ENCODE measurements at places on chromosomes 5 and 9.
A peak's percentile ranks its signal among the peaks of the same experiment; 100 is the strongest.

DNA sequence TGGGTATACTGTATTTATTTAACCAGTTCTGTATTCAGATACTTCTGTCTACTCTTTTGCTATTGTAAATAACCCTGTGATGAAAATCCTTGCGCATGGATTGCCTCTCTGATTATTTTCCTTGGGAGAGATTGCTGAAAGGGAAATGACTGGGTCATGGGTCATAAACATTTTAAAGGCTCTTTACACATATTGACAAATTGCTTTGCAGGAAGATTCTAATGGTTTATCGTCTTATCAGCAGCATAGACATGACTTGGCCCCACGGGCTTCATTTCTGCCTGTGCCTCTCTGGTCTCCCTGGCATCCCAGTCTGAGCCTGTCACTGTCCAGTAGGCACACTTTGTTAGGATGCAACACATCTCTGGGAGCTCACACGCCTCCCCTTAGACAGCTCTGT, 52.3 kb downstream of the RGS3 start:
- DNase-seq = no peak

- no peak for DNase-seq
Observed at GRCh38 chr9:134834957-134835419, 45.6 kb upstream of the FCN2 start.

DNA sequence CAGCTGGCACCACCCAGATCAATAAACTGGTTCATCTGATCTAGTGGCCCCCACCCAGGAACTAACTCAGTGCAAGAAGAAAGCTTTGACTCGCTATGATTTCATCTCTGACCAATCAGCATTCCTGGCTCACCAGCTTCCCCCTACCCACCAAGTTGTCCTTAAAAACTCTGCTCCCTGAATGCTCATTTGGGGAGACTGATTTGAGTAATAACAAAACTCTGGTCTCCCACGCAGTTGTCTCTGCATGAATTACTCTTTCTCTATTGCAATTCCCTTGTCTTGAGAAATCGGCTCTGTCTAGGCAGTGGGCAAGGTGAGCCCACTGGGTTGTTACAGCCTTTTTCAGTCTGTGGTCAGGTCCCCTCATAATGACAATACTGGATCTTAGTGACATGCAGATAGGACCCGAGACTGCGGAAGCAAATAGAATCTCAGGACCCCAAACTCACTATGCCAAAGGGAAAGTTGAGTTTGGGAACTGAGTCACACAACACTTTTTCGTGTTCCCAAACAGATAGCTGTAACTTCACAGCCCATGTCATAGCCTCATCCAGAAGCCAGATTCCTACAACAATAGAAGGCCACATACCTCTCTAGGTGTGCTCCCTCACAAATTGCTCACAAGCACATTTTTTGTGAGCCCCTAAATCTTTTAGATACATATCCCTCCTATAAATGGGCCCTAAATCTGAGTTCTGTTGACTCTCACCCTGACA, 175.2 kb upstream of the RAI14 start:
- peak; percentile 2 for DNase-seq

DNA sequence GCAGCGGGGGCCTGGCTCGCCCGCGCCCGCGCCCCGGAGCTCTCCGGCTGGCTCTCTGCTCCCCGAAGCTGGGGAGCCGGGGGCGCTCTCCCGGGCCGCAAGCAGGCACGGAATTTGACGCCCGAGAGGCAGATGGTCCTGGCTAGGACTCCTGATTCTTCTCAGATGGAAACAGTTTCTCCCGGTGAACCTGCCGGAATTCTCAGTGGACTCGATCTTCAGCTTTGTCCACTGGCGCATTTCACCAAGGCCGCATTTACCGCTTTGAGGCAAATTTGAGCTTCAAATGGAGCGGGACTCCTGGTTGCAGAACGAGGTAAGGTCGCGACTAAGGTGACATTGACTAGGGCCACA, 305.7 kb upstream of the KCNN2 start:
- no peak for DNase-seq

GRCh38 chr9:27496135-27496504, 28.0 kb upstream of the IFNK start:
- no peak for DNase-seq

DNA sequence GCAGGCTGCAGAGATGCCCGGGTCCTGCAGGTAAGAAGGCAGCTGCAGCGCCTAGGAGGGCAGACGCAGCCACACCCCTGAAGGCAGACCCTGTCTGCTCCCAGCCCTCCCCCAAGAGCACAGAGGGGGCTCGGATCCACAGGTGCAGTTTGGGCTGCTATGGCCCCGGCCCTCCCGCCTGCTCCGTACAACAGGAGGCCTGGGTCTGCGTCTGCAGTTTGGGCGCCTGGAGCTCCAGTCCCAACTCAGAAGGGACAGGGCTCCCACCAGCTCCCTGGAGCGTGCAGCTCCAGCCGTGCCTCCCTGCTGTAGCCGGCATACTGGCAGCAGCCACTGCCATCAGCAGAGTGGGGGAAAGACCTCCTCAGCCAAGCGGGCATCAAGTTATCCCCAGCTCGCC, 30.5 kb downstream of the BTNL9 start:
- no peak for DNase-seq

- no peak for DNase-seq
Observed at GRCh38 chr5:145962001-145962400, 25.6 kb downstream of the SH3RF2 start.

DNA sequence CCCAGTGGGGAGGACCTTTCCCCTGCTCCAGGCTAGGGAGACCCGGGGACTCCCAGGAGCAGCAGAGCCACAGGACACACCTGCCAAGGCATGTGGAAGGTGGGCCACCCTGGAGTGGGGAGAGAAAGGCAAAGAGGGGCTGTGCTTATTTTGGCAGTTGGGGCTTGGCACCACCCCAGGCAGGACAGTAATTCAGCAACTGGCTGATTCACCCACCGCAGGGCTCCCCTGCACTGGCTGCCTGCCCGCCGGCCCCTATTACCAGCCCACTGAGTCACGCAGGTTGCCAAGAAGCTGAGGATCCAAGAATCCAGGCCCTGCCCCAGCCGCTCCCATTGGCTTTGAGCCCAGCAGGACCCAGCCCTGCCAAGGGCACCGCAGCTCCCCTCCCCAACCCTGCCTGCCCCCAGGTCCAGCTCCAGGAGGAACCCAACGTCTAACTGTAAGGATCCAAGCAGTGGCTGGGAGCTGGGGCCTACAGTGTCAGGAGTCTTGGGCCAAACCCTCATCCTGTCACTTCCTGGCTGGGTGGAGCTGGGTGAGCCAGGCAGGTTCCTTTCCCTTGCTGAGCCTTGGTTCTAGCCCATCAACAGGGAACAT, 14.2 kb upstream of the RALGDS start:
- DNase-seq = no peak

DNA sequence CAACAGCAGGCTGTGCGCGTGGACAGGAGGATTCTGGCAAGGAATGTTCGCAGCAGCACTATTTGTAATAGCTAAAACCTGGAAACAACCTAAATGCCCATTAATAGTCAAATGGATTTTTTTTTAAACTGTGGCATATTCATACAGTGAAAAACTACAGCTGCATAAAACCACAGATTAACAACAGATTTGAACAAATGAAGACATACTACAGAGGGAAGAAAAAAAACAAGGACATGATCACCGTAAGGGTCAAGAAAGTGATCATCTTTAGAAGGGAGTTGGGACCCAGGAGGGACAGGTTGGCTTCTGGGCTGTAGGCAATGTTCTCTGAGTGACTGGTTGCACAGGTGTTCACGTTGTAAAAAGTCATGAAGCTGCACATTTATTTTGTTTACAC, 1.2 kb upstream of the TMOD1 start:
- DNase-seq = no peak

GRCh38 chr5:4804691-4805360, 335.3 kb upstream of the ADAMTS16 start:
- no peak for DNase-seq

DNA sequence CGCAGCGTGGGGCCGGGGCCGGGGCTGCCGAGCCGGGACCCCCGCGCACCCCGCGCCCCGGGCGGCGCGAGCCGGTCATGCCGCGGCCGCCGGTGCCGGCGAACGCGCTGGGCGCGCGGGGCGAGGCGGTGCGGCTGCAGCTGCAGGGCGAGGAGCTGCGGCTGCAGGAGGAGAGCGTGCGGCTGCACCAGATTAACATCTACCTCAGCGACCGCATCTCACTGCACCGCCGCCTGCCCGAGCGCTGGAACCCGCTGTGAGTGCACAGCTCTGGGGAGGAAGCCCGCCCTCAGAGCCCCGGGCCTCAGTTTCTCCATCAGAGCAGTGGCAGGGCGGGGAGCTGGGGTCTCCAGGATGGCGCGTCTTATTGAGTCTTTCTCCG, 335 bp downstream of the GALNT12 start:
- peak; percentile 55 for DNase-seq

GRCh38 chr9:34334337-34334824, 5.0 kb downstream of the NUDT2 start:
- no peak for DNase-seq

GRCh38 chr5:93141969-93142368, 439.1 kb downstream of the NR2F1-AS1 start:
- DNase-seq = no peak

GRCh38 chr5:113612060-113612496, 98.6 kb downstream of the YTHDC2 start:
- peak; percentile 52 for DNase-seq

DNA sequence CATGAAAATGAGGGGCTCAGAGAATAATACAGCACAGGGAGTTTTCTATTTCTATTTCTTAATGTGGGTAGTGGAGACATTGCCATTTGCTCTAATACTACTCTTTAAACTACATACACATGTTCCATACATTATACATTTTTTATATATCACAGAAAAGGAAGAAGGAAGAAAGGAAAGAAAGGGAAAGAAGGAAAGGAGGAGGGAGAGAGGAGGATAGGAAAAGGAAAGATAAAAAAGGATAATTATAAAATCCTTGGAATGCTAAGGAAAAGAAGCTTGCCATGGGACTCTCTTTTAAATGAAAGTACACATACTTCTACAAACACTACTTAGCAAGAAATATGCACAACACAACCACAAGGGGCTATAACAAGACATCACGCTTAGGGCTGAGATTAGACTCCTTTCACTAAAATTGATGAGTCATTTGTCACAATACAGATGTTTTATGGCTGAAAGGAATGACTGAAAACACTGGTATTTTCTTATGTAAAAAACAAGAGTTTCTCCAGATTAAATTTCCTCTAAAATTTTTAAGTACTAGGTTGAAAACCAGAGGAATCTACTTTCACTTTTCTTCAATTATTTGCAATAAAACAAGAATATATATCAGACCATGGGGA, 219.8 kb downstream of the ARL15 start:
- DNase-seq = no peak

DNA sequence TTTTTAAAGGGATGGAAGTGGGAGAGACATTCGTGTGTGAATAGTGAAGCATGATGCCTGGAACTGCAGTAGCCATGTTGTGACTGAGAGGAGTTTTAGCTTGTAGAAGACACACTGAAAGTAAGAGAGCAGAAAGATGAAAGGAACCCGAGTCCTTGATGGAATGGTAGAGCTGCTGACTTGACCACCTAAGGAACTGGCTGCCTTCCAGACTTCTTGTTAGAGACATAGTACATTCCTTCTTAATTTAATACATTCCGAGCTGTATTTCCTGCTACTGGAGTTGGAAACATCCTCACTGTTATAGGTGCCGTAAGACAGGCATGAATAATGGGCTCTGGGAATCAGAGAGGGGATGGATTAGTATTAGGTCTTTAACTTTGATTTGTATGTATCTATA, 7.4 kb downstream of the CER1 start:
- DNase-seq = no peak

GRCh38 chr9:92392690-92393089, 11.7 kb downstream of the OGN start:
- DNase-seq = no peak

DNA sequence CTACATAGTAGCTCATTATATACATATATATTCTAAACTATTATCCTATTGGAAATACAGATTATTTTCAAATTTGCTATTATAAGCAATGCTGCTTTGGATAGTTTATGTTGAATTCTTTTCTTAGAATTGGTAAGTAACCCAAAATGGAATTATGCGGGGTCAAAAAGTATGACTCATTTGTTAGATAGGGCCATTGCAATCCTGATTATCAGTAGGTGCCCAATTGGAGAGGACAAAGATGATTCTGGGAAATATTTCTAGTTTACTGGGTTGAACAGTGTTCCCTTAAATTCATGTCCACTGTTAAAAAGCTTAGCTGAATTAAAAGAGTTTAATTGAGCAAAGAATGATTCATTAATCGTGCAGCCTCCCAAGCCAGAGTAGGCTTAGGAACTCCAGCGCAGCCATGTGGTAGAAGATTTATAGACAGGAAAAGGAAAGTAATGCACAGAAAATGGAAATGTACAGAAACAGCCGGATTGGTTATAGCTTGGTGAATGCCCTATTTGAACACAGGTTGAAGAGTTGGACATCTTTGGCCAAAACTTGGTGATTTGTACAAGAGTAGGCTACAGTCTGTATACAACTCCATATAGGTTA, 81.8 kb downstream of the GDNF start:
- no peak for DNase-seq

GRCh38 chr5:59893429-59894227, at the start of gene PDE4D:
Gene PDE4D, minus strand, starts transcription at chr5:59893726.
- DNase-seq = peak; percentile 43

DNA sequence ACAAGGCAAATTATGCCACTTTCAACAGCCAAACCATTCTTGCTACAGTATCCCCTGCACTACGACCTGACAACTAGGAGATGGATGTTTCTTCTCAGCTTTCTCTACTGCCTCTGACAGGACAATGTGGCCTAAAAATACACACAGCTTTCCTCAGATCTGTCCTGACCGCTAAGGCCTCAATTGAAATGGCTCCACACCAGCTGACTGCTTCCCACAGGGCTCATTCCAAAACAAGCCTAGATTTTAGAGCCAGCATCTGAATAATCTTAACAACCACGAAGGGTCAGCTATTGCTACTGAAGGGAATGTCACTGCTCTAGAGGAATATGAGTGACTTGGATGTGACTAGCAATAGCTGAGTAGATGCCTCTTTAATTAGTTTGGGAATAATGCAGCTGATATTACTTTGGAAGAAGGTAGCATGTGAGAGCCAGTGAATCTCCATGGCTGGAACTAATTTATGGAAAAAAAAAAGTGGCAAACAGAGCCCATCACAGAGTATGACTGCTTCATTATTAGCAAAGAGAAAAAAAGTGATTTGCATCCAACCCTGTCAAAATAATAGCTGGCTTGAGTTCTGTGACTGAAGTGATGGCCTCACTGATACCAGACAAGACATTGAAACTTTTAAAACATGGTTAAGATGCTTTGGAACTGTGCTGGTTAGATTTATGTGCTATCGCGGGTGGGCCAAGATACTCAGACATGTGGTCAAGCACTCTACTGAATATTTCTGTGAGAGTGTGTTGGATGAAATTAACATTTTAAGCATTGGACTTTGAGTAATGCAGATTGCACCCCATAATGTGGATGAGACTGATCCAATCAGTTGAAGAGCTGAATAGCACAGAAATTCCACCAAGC, 450.2 kb downstream of the NR2F1-AS1 start:
- no peak for DNase-seq

- DNase-seq = no peak
Observed at GRCh38 chr9:77451507-77451906, 196.6 kb downstream of the GNA14 start.

- DNase-seq = no peak
Observed at GRCh38 chr5:9562141-9562540, 16.3 kb upstream of the SEMA5A start.
